Head of caudate nucleus (tissue), 42 donors: ENCODE measurements at places on chromosomes 7 and 10.

- DNase-seq: no peak
Observed at GRCh38 chr10:70544431-70545340, 57.9 kb downstream of the PRF1 start.

DNA sequence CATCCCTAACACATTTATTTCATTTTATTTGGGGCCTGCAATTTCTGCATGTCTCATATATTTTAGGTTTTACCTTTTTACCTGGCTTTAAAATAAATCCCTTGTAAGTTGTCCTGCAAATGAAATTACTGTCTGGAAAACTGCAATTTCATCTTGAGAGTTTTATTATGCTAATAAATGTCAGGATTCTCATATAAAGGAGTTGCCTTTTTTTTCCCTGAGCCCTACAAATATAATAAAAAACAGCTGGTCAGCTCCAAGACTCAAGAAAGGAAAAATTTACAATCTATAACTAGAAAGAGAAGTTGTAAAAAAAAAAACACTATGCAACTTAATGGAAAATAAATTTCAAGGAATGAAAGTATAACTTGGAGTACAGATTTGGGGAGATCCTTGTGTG is 108.7 kb downstream of the SH2D4B start:
- DNase-seq: no peak

DNA sequence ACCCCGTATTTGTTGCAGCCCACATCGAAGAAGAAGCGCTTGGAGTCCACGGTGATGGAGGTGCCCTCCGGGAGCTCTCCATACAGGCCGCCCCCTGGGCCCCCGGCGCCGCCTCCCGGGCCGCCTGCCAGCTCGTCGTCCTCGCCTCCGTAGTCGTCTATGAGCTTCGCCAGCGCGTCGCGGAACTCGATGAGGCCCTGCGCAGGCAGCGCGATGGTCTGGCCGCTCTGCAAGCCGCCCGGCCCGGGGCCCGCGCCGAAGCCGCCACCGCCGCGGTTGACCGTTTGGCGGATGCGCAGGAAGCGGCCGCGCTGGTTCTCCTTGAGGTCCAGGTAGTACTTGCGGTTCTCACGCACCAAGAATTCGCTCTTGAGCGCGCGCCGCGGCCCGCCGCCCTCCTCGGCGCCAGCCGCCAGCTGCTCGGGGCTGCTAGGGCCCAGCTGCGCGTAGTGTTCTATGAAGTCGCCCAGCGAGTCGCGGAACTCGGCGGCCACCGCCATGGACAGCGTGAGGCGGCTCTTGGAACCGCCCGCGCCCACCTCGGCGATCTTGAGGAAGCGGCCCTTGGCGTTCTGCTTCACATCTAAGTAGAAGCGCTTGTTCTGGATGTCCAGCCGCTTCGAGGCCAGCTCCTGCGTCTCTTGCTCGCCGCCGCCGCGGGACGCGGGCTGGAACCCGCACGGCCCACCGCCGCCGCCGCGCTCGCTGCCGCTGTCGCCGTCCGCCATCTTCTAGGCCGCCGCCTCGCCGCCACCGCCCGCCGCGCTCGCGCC is 523 bp downstream of the PURB start:
- DNase-seq: peak; percentile 58

GRCh38 chr7:115749924-115750323 is 280.6 kb downstream of the TFEC start:
- no peak for DNase-seq

GRCh38 chr10:29112827-29113615 is 175.8 kb upstream of the LYZL1 start:
- no peak for DNase-seq

- DNase-seq: no peak
Observed at GRCh38 chr7:96728139-96728538, 18.5 kb upstream of the SEM1 start.

- DNase-seq: no peak
Observed at GRCh38 chr10:72328829-72329204, 25.9 kb downstream of the DNAJB12 start.

DNA sequence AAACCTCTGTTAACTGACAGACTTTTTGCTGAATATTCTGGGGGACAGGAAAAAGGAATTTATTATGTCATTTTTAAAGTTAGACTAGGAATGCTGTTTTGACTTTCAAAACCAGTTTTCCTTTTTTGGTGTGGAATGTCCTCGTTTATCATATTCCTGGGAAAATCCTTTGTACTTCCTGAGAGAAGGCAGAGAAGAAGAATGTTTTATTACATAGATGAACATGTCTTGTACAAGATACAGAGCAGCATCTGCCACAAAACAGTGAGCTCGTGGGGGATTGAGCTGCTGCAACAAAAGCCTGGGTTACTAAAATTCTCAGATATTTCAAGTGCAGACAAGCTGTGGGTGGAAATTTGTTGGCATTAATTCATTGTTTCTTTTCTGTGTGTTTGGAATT is 20.2 kb downstream of the MCU start:
- no peak for DNase-seq

DNA sequence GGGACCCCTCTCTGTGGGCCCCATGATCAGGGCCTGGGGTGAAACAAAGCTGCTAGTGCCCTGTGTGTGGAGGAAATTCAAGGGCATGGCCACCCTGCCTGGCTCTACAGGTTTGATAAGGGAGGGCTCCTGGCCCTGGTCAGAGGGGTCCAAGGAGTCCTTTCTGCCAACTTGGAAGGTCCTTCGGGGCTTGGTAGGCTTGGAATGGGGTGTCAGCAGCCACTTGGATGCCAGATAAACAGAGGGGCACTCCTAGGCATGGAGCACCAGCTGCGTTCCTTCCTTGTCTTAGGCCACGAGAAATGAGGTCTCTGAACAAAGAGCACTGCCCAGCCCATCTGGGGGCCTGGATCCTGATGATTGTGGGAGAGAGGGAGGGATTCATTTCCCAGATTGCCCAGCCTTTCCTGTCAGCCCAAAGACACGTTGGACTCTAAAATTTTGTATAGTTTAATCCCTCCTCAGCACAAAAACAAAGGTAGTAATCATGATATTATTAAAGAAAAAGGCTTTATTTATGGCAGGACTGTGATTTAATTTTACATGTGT is 5.1 kb downstream of the MTURN start:
- no peak for DNase-seq

DNA sequence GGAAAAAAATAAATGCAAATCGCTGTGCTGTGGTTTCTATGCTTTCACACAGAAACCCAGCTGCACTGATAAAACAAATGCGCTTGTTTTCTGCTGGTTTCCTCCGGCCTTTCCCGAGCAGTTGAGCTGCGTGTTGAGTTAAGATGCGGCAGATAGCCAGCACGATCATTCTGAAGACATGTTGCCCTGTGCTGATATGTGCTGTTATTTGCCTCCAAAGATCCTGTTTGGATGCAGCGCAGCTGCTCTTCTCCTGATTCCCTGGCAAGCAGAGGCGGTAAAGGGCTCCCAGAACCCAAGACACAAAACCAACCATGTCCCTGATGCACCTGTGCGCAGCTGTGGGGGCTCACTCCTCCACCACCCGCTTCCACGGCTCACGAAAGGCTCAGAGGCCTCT is 225.4 kb downstream of the PAXIP1 start:
- peak; percentile 74 for DNase-seq

DNA sequence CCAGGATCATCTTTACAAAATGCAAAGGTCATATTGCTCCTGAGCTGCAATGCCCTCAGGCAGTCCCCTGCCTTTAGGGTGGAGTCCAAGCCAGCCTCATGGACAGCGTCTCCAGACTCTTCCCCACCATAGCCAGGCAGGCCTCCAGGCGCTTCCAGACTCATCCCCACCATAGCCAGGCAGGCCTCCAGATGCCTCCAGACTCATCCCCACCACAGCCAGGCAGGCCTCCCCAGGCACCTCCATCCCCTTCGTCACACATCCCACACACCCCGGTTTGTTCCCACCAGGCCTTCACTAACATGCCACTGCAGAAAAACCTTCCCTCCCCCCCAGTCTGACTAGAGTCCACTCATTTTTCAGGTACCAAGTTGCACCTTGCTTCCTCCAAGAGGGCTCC is 70.1 kb downstream of the PTPRN2 start:
- no peak for DNase-seq

- no peak for DNase-seq
Observed at GRCh38 chr7:75033826-75034225, 39.8 kb downstream of the RCC1L start.

DNA sequence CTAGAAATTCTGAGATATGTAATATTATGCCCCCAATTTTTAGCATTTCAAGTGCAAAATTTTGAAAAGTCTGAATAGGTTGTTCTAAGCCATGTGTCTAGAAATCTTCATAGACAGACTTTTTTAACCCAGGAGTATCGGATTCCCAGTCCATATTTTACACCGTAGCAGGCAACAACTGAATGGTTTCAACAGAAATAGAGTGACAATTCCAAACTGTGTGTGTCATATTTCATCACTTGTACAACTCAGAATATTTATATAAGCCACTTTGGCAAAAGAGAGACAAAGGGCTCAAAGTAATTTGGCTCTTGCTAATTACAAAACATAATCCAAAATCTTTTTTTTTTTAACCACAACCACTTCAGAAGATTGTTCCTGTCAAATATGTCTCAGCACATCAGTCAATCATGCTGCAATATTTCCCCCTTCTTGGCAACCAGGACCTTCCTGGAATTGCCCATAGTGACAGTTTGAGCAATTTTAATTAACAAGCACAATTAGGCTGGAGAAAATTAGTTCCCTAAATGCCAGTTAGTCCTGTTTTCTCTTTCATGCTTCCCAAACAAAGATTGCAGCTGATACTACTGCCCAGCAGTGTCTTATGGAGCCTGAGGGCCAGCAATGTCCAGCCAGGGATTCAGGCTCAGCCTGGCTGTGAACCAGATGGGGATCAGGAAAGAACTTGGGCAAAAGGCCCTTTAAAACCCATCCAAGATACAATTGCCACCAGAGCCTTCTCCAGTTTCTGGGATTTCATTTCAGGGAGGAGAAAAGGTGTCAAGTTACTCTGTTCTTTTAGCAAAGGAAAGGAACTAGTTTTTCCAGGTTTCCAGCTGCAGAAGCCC is 533.3 kb upstream of the GHITM start:
- DNase-seq: no peak

DNA sequence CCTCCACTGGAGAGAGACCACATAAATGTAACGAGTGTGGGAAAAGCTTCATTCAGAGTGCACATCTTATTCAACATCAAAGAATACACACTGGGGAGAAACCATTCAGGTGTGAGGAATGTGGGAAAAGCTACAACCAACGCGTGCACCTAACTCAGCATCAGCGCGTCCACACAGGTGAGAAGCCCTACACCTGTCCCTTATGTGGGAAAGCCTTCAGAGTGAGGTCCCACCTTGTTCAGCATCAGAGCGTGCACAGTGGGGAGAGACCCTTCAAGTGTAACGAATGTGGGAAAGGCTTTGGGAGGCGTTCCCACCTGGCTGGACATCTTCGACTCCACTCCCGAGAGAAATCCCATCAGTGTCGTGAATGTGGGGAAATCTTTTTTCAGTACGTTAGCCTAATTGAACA is 20.6 kb downstream of the FAM200A start:
- no peak for DNase-seq

DNA sequence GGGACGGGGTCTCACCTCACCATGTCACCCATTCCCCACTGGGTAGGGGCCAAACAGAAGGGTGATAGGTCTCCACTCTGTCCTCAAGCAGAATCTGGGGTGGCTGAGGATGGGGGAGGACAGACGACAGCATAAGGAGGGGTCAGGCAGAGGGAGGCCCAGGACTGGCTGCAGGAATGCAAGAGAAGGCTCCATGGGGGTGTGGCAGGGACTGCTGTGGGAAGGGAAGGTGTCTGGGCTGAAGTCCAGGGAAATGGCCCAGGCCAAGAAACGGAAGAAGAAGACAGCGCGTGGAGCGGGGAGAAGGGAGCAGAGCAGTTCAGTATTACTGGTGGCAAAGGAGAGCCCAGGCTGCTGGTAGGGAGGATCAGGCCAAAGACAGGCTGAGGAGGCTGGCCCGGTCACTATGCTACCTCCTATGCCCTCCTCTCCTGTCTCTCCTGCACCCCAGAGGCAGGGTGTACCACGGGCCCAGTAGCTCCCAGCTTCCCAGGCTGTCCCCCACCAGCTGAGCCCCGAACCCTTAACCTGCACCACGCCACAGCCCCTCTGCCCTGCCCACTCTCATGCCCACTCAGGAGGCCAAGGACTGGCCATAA is 60.9 kb downstream of the GRB10 start:
- DNase-seq: no peak

DNA sequence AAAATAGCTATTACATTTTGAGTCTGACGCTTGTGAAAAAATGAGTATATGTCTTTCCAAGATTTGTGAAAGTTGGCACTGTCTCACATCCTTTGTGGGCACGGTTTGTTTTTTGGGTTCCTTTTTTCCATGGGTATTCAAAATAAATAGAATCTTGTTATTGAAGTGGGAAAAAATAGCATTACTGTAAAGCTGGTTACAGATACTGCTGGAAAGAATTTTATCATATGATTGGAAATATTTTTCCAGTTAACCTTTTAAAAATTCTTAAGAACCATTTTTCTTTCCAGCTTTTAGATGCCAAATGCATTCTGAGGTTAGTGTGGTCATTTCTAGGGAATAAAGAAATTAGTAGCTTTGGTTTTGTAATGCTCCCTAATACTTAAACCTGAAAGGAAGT is 11.4 kb downstream of the NET1 start:
- DNase-seq: no peak

DNA sequence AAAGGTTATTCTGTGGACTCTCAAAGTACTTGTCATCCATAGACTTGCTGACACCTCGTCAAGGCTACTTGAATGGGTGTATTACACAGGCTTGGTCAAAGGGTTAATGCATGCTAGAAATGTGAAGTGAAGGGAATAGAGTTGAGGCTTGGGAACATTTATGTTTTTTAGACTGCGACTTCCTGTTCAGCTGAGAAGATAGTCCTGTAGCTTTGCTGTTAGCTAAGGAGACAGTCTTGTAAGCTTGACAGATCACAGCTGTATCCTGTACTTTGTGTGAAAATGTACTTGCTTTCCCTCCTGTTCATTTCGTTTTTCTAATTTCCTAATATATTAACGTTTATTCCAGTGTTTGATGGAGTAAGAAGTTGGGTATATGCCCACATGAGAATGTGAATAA is 52.1 kb downstream of the ADD3 start:
- no peak for DNase-seq

GRCh38 chr10:28263136-28263857 is 39.6 kb downstream of the MPP7 start:
- no peak for DNase-seq

DNA sequence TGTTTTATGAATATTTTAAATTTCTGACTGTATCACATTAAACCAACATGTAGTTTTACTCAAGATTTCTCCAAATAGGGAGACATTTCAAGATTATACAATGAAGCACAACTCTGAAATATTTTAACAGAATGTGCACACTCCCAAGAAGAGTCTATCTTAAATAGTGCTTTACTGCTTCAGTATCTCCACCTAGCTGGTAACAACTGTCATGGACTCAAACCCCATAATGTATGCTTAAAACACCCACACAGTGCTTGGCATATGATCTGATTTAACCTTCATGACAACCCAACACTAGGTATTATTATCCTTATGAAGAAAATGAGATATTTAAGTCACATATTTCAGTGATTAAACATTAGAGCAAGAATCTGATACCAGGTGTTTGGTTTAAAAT is 45.9 kb downstream of the ASZ1 start:
- no peak for DNase-seq

GRCh38 chr10:61987951-61988379 is 86.5 kb downstream of the ARID5B start:
- no peak for DNase-seq

- no peak for DNase-seq
Observed at GRCh38 chr10:102102421-102102820, 17.7 kb downstream of the LDB1 start.
